Stimulated activated CD8-positive, alpha-beta memory T cell treated with anti-CD3 and anti-CD28 coated beads, Interleukin-4, amount 100 ng/mL, for 1 hour (primary cell): ENCODE measurements at places on chromosomes 12 and 14.

DNA sequence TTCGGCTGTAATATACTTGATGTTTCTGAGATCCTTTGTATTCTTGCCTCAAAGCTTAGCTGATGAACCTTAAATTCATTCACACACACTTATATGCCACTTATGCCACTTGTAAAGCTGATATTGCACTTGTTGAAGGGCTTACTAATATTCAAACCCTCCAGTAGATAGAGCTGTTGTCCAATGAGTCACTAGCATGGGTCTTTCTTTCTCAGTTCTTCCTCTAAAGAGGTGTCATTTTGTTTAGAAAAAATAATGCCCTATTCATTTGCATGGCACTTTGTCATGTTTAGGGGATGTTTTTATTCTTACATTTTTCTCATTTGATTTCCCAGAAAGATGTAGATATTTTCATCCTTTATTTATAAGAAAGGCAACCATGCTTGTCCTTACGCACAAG is 56.4 kb downstream of the MON2 start:
- no peak for DNase-seq

DNA sequence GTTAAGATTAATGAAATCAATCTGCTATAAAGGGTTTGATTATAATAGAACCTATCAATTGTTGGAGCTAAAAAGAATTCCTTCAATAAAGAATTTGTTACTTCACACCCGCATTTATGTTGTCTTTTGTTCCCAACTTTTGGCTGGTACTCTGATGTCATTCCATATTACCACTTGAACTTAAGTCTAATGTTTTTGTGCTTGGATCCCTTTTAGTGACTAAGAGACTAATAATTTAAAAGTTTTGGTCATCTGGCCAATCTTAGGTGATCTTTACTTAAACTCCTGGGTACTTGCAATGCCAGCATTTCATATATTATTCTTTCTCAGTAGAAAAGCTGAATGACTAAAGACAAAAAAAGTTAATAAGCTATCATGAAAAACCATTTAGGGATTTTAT is 113.0 kb downstream of the TMEM30B start:
- DNase-seq = no peak

GRCh38 chr12:54983536-54984101 is 943 bp downstream of the TESPA1 start:
- DNase-seq = peak; percentile 28

GRCh38 chr12:57181072-57181471 is 33.7 kb upstream of the LRP1-AS start:
- DNase-seq = no peak

- DNase-seq = no peak
Measured at GRCh38 chr12:108121728-108122471, 7.2 kb upstream of the WSCD2 start.

DNA sequence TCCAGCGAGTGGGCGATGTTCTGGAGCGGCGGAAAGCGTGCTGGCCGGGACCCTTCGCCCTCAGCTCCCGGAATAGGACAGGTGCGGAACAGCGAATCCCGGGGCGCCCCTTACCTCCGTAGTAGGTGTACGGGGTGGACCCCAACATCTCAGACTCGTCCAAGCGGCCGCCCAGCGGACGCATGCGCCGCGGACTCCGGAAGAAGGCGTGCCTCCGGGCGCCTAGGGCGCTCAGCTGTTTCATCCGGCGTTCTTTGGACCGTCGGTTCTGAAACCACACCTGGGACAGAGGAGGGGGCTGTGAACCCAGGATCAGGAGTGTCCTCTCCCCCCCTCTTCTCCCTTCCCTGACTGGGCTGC is 4.5 kb downstream of the LHX5 start:
- DNase-seq = no peak

GRCh38 chr12:130385193-130385592 is 47.5 kb downstream of the PIWIL1 start:
- no peak for DNase-seq

- no peak for DNase-seq
Measured at GRCh38 chr14:68423686-68424085, 369.2 kb downstream of the ZFP36L1 start.

- DNase-seq = peak; percentile 43
Measured at GRCh38 chr12:66860752-66861750, 182.2 kb upstream of the GRIP1 start.

GRCh38 chr12:69022674-69023073 is 89.7 kb upstream of the CPM start:
- DNase-seq = no peak

- DNase-seq = peak; percentile 43
Measured at GRCh38 chr14:39432619-39433451, 602 bp upstream of the FBXO33 start.

DNA sequence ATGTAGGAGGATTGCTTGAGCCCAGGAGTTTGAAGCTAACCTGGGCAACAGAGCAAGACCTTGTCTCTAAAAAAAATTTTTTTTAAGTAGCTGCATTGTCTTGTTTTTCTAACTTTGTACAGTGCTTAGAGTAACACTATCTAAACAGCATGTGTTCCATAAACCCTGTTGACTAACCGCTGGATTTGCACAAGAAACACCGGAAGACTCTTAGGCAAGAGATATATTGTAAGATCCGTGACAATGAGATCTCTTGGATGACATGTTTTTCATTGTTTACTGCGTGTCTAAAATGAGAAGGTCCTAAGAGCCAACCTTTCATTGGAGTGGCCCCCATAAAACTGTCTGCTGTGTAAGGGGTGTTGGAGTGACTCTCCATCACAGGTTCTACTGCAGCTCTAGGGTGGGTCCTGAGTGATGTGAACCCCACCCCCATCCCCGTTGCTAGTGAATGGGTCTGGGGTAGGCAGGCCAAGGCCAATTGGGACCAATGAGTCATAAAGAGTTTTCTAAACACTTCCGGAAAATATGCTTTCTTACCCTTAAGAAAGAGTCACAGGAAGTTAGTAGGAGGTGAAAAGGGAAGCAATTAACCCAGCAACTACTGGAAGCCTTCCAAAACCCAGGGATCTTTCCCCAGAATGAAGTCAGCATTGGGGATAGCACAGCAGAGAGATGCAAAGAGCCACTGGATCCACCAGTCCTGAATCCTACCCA is 24.3 kb upstream of the PCNX1 start:
- DNase-seq = no peak

- no peak for DNase-seq
Measured at GRCh38 chr12:22268406-22268805, 66.1 kb downstream of the ST8SIA1 start.

GRCh38 chr12:29026419-29026818 is 122.7 kb upstream of the FAR2 start:
- no peak for DNase-seq

DNA sequence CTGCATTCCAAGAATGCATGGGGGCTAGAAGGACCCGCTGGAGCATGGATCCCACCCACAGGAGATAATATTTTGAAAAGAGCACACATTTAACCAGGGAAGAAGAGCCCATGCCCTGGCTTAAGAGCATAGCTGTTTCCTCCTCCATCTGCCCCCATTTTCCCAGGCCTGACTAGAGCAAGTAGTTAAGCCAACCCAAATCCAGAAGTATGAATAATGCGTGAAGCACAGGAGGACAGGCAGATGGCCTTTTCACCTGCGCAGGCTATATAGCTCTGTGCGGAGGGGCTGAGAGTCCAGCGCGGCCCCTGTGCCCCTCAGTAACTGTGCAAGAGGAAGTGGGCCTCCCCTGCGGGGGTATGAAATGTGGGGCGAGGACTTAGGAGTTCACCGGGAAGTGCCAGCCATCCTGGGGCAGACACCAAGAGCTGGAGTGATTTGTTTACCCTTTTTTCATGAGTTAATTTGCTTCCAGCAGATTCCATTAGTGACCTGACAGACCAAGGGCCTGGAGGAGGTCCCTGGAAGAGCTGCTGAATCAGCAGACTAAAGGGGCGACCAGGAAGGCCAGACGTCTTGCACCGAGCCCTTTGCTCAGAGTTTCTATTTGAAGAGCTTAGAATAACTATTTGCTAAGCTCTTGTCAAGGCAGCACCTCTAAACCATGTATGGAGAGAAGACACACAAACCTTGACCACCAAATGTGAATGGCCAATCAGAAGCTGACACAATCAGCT is 37.2 kb downstream of the DPF3 start:
- no peak for DNase-seq

DNA sequence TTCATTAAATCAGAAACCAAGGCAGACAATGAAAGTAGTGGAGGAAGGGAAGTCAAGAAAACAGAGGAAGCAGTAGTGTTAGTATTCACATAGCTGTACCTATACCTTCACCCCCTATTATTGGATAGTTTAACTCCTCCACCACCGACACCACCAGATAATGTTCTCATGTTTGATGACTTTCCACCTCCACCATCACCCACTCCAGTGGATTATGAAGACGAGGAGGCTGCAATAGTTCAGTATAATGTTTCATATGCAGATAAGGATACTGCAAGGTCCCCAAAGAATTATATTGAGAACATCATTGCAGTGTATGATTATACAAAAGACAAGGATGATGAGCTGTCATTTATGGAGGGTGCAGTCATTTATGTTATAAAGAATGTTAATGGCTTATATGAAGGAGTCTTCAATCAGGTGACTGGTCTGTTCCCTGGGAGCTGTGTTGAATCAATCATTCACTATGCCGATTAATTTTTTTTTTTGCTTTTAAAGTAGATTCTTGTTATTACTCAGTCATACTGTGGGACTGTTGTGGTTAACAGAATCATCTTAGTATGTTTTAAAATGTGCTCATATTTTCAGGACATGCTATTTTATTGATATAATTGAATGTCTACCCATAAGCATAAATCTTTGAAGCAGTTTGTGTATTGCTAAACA is 32.2 kb upstream of the KTN1 start:
- DNase-seq = no peak

GRCh38 chr14:68236582-68237458 is 417.2 kb downstream of the RAD51B start:
- DNase-seq = no peak

GRCh38 chr14:97523936-97524335 is 726.8 kb downstream of the VRK1 start:
- no peak for DNase-seq

GRCh38 chr14:28999656-29000055 is 233.1 kb downstream of the FOXG1 start:
- DNase-seq = no peak

DNA sequence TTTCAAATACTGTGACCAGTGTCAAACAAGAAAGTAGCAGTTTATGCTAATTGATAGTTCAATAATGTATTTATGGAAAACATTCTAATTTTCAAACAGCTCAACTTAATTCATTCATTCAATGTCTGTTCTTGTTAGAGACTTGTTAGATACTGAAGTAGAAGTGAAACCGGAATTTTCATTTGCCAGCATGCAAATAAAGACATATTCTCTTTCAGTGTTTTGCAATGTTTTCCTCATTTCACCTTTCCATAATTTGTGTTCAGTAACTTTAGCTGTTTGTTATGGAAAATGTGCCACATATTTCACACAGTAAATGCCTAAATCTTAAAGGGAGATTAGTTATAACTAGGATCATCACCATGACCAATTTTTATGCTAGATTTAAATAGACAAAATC is 21.2 kb downstream of the TAS2R50 start:
- DNase-seq = no peak

DNA sequence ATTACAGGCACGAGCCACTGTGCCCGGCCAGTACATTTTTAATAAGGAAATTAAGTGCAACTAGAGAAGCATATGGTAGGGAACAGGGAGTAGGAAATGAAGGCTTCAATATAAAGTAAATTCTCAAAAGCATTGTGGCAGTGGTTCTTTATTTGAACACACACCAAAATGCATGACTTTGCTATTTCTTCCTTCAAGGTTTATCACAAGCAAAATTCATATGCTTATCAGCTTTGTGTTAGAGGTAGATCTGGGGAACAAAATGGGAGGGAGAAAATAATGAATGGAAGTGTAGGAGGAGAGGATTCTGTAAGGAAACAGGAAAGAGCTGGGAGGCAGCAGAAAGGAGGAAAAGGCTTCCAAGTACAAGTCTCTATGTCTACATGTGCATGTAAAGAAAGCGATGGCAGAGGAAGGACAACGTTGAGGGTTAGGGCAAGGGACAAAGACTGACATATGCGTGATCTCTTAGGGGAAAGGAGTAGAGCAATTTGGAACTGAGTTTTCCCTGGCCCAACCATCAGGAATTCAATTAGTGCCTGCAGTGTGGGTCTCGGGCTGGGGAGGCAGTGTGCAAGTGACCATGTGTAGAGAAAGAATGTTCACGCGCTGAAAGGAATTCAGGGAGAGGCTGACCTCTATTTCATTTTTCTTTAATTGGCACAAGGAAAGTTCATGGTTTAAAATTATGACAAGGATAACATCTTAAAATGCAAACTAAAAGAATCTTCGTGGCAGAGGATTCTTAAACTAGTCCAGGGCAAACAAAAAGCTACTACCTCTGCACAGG is 22.9 kb upstream of the RASSF8 start:
- no peak for DNase-seq

GRCh38 chr12:124321556-124322270 is 26.8 kb downstream of the RFLNA start:
- no peak for DNase-seq

DNA sequence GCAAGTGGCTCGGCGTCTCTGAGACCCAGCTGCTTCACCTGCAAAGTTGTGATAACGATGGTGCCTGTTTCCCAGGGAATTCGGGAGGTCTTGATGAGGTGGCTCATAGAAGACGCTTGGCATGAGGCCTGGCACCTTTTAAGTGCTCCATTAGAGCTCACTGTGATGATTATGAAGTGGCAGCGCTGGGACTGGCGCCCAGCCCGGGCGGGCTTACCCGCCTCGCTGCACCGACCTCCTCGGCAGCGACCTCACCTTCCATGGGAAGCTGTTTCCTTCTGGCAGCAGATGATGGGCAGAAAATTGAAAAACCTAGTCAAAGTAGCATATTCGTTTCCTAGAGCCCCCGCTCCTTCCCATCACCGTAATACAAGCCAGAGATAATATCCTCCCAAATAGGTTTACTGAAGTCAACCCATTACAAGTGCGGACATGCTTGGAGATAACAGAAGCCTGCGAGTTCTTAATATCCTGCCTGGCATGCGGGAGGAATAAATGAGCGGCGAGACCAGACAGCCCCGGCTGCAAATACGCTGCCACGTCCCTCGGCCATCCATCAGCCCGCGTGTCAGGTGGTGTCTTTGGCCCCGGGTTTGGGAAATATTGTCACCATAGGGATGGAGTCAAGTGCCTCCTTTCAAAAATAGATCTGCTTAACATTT is 35.2 kb upstream of the DLK1 start:
- no peak for DNase-seq

GRCh38 chr12:100953217-100953616 is 158.6 kb downstream of the ANO4 start:
- no peak for DNase-seq

- DNase-seq = no peak
Measured at GRCh38 chr12:122848471-122849351, 13.5 kb downstream of the HIP1R start.

DNA sequence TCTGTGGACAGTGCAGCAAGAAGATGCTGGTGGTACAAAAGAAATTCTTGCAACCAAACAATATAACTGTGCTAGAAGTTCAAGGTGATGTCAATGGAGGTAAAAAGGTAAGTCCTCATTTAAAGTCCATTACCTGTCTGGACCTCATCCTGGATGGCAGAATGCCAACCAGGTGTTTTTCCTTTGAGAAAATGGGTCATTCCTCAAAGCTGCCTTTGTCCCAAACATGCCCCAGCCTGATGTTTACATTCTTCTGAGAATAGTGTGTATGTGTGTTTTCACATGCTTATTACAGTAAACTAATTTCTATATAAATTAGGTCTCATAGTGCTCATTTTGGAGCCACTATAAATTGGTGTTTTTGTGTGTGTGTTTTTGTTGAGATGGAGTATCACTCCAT is 24.9 kb downstream of the ACTR6 start:
- no peak for DNase-seq
